ENCODE measurements at places on chromosomes 3 and 15.

- no peak for DNase-seq
Observed at GRCh38 chr3:123523023-123523412, 61.8 kb downstream of the HACD2 start.

- no peak for DNase-seq
Observed at GRCh38 chr15:74763416-74763815, 14.8 kb downstream of the CYP1A2 start.

DNA sequence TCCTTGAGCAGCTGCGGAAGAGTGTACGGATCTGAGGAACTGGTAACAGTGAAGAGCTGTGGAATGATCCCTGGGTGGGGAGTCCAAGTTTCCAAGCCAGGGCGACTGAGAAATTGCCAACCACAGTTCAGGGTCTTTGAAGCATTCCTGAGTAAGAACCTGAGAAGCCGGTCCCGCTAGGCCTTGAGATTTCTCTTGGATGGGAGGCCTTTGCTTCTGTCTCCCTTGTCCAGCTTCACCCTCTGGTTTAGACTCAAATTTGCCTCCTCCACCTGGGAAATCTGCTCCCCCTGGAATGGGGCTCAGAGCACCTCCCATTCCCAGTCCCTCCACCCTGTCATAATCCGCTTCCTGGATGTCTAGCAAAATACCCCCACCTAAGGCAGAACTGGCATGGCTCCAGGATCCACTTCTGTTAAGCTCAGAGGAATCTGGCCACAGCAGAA, 127.7 kb upstream of the DLG1 start:
- no peak for DNase-seq

DNA sequence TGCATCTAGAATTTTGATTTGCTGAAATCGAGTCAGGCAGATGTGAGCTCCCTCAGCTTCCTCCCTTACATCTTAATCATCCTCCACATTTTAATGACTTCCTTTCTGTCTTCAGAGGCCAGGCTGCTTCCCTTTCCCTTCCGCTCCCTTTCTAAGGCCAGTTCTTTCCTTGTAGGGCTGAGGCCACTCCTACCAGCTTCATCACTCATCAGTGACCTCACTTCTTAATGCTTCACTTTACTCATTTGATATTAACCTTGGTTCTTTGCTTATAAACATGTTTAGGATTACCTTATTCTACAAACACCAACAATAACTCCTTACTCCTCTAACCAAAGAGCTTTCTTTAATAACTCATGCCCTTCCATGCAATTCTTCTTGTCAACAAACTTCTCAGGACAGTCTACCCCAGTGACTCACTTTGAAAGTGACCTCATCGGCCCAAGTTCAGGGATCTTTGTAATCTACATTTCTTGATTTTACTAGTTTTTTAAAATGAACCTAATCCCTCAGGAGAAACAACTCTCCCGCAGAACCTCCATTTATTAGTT, 23.9 kb downstream of the ILDR1 start:
- DNase-seq, result no peak

- DNase-seq, result no peak
Observed at GRCh38 chr3:106210923-106211322, 342.1 kb upstream of the CBLB start.
